Neural progenitor cell (in vitro differentiated cells): ENCODE measurements at places on chromosomes 12 and 14.

DNA sequence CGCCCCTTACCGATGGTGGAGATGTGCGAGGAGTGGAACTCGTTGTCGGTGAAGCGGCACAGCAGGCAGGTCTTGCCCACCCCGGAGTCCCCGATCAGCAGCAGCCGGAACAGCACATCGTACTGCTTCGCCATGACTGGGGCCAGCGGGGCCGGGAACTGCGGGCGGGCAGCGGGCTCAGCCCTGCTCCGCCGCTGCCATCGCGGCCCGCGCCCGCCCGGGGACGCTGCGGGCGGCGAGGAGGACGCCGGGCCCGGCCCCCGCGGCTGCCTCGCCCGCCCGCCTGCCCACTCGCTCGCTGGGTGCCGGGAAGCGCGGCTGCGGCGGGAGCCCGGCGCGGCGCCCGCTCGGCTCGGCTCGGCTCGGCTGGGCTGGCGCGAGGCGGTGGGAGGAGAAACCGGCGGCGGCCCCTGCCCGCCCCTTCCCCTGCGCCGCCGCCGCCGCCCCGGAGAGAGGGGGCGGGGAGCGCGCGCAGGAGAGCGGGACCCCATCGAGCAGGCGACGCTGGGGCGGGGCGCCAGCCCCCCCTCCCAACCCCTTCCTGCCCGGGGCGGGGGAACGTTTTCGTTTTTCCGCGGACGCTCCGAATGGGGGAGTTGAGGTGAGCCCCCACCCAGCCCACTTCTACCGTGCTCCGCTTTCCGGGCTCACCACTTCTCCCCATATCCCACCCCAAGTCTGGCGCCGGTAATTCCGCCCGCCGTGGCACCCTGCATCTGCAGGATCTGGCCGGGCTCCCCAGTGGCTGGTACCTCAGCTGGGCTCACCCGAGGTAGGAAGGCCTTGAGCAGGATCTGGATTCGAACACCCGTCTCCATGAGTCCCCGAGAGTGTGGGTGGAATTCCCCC, at the start of gene RAB15:
TSS of gene RAB15 (minus strand) at position 394 of the 849 bp plus-strand sequence. CDS start at position 134, 260 bp downstream.
- H3K27ac ChIP-seq, result no peak within 1 kb of the TSS
- no peaks in the 10 kb centered on the region for H3K36me3 ChIP-seq

DNA sequence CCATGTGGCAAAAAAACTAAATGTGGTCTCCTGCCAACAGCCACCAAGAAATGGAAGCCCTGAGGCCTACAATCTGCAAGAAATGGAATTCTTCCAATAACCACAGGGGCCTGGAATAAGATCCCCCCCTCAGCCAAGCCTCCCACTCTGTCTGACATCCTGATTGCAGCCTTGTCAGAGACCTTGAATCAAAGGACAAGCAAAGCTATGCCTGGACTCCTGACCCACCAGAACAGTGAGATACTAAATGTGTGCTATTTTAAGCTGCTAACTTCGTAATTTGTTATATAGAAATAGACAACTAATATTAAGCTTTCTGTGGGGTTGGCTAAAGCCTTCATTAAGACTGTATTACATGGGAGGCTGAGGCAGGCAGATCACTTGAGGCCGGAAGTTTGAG, 77.7 kb downstream of the TBX5 start:
- no peak overlapping the region for H3K27ac ChIP-seq
- DNase-seq, result no peak
- no peaks in the 10 kb centered on the region for H3K27me3 ChIP-seq
- H3K4me3 ChIP-seq, result no peak overlapping the region

- peaks cover 35% of the 10 kb centered on the region for H3K4me1 ChIP-seq
- no peak for DNase-seq
- H3K36me3 ChIP-seq, result no peaks in the 10 kb centered on the region
- no peak overlapping the region for H3K27ac ChIP-seq
- H3K27me3 ChIP-seq, result no peaks in the 10 kb centered on the region
- no peak overlapping the region for H3K4me3 ChIP-seq
These were observed 63.3 kb downstream of the CCDC88C start for GRCh38 chr14:91354221-91354916.

GRCh38 chr12:8698132-8698851, 501 bp downstream of the RIMKLB start:
- no peaks in the 10 kb centered on the region for H3K27me3 ChIP-seq
- H3K4me3 ChIP-seq, result peak overlapping the region; percentile 99
- H3K36me3 ChIP-seq, result no peaks in the 10 kb centered on the region
- H3K27ac ChIP-seq, result peak overlapping the region; percentile 96
- peak; percentile 91 for DNase-seq

DNA sequence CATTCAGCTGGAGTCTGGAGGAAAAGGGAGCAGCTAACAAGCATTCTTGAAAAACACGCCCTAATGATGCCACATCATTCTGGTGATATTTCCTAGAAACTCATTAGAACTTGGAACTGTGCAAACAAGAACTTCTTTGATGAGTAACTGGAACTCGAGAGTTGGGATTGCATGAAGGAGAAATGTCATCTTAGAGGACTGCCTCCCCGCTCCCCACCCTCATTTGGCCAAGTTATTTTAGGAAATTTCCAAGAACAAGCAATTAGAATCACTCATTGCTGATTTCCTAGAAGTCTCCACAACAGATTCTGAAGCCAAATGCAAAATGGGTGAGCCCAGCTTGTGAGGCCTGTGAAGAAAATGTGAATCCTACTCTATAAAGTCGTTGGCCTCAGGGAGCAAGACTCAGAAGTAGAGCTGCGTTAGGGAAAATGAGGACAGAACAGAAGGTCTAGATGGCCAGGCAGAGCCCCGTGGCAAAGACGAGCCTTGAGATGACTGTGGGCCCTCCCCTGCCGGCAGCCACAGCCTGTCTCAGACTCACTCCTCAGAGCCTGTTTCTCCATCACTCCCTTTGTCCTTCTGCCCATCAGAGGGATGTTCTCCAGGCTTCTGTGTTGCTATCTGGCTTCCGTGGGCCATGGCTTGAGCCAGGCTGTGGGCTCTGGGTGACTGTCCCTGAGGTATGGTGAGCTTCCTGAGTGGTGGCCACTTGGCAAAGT, 38.4 kb downstream of the RTL1 start:
- H3K27ac ChIP-seq, result no peak overlapping the region
- no peaks in the 10 kb centered on the region for H3K36me3 ChIP-seq
- no peak for DNase-seq
- no peak overlapping the region for H3K4me3 ChIP-seq

DNA sequence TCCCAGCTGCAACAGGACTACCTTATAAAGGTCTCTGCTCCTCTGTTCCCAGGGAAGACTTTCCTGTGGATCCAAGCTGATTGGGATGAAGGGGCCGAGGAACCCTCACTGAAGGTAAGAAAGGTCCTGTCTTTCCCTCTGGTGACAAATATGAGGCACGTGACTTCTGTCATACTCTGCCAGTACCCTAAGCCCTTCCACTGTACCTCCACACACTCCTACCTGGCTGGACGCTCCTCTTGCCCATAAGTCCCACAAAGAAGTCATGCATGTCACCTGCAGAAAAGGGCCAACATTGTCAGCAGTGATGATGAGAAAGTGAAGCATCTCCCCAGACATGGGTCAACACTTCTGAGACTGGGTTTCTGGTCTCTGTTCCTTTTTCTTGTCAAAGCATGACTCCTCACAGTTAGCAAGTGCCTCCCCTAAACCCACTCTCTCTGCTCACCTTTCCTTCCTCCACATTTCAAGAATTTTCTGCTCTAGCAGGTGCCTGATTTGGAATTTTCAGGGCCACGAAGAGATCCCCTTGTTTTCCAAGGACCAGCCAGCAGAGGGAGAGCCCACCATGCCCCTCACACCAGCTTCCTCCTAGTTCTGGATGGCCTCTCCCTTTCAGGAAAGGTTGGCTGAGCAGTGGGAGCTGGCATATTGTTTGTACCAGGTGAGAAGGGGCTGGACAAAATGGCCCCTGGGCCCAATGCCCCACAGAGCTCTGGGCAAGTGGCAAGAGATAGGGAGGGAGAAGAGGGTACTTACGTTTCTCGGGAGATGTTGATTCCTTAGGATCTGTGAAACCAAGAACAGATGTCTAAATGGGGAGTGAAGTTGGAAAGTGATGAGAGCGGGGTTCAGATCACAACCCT, 3.5 kb downstream of the TAC3 start:
- H3K27ac ChIP-seq, result no peak overlapping the region
- no peaks in the 10 kb centered on the region for H3K36me3 ChIP-seq
- H3K4me1 ChIP-seq, result peaks cover 7% of the 10 kb centered on the region
- no peak overlapping the region for H3K4me3 ChIP-seq
- H3K27me3 ChIP-seq, result no peaks in the 10 kb centered on the region
- peak; percentile 29 for DNase-seq

DNA sequence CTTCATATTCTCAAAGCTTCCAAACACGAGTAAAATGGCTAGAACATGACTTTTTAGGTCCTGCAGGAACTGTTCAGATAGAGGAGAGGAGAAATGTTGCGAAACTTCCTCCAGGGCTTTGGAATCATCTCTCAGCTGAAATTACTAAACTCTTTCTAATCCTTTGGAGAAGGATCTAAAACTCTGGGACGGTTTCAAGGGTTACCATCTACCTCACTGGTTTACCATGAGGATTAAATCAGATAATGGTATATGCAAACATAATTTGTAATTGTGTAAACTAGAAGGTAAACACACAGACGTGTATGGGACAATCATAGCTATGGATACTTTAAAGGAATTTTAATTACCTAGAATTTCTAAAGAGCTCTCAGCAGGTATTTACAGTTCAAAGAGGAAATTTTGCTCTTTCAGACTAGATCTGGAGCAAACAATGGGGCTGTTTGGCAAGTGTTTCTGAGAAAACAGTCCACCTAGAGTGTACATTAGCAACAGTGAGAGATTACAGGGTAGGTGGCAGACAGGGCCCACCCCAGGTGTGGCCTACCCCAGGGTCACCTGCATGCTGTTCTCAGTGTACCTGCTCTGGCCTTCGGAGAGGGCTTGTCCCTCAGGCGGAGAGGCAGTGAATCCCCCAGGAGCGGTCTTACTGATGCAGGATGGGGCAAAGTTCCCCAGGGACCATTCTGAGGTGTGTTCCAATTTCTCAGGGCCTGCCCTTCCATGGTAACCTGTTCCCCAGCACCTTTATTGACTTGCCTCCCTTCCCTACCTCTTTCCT, 124.7 kb upstream of the MAX start:
- no peak overlapping the region for H3K4me3 ChIP-seq
- H3K27ac ChIP-seq, result peak overlapping the region; percentile 14
- DNase-seq, result no peak

DNA sequence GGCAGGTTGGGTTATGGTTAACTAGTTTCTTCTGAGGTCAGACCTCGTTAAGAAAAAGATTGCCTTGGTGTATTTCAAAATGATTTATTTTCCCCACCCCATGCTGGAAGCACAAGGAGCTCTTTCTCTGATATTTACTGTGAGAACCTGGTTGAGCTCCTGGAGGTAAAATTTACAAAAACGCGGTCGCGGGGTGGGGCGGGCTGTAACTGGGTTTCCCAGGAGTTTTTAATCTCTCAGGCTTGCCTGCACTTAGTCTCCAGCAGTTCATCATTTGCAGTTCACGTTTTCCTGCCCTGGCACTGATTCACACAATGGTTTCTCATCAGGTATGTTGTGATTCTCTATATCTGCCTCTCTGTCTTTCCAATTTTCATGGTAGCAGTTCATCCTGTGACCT, 67.9 kb upstream of the PDE3A start:
- no peaks in the 10 kb centered on the region for H3K4me1 ChIP-seq
- H3K27me3 ChIP-seq, result no peaks in the 10 kb centered on the region
- no peak overlapping the region for H3K27ac ChIP-seq
- H3K36me3 ChIP-seq, result no peaks in the 10 kb centered on the region
- no peak for DNase-seq

DNA sequence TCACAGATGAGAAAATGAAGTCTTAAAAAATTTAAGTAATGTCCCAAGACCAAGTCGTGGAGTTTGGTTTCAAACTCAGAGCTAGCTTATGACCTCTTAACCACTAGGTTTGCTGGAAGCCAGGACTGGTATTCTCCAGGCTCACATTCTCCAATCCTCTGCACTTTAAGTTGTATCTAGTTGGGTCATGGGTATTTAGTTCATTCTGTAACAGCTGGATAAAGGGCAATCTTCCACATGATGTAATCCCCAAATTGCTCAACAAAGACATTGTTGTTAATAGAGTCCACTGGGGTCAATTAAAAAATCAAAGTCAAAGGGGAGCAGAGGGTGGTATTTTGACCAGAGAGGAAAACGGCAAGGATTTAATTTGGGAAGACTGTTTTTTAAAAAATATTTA, 17.8 kb upstream of the GAS2L3 start:
- no peak overlapping the region for H3K4me3 ChIP-seq
- no peaks in the 10 kb centered on the region for H3K4me1 ChIP-seq
- DNase-seq, result no peak
- H3K27me3 ChIP-seq, result no peaks in the 10 kb centered on the region
- no peaks in the 10 kb centered on the region for H3K36me3 ChIP-seq

- no peak overlapping the region for H3K4me3 ChIP-seq
- DNase-seq, result no peak
- H3K27me3 ChIP-seq, result no peaks in the 10 kb centered on the region
- H3K36me3 ChIP-seq, result no peaks in the 10 kb centered on the region
- H3K27ac ChIP-seq, result no peak overlapping the region
These were observed 285.8 kb downstream of the ADGRD1 start for GRCh38 chr12:131239384-131240094.
